ENCODE measurements at places on chromosomes 4 and X.
A peak's percentile ranks its signal among the peaks of the same experiment; 100 is the strongest.

DNA sequence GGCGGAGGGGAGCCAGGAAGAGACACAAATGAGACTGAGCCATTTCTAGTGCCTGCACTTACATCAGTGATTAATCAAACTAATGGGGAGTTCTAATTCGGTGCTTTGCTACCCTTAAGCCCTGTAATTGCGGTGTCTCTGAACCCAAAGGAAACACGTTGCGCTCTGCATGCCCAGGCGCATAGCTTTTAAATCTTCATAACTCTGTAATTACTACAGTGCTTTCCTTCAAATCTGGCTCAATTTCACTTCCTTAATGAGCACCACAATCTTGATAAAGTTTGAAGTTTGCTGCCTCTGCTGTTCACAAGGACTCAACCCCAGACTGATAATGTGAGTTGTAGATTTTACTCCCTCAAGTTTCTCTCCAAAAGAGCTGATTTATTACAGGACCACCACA is 5.7 kb upstream of the NHS start:
- no peaks in the 10 kb centered on the region for H3K27me3 ChIP-seq

DNA sequence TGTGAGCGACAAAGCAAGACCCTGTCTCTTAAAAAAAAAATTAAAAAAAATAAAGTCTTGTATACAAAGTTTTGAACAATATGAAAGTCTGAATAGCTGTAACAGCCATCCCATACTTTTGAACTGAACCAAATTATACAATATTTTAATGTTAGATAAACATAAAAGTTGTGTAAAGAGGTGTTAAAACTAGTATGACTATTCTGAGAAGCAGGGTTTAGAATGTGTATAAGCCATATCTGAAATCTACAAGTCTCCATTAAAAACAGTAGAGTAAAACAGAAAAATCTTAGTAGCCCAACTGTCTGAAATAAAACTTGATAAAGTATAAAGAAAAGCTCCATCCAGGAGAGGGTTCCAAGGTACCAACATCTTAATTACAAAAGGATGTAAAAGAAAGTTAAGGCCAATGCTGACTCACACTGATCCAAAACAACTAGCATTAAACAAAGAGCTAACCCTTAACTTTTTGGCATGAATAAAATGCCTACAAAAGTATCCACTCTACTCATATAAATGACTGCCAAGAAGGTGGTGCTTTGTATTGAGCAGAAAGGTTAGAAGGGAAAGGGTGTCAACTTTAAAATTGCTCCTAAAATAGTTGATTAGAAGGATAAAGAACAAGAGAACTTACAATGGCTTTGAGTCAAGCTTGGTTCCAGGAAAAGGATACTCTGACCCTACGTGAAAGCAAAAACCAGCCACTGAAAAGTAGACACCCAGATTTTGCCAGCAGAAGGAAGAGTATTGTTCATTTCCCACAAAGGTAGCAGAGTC is 18.5 kb downstream of the CNOT6L start:
- no peaks in the 10 kb centered on the region for H3K36me3 ChIP-seq
- no peak overlapping the region for H3K4me3 ChIP-seq
- H3K27me3 ChIP-seq, result no peaks in the 10 kb centered on the region
- H3K27ac ChIP-seq, result peak overlapping the region; percentile 45
- no peak for DNase-seq
- peaks cover 72% of the 10 kb centered on the region for H3K4me1 ChIP-seq

GRCh38 chrX:18664947-18665346 is 7.0 kb downstream of the RS1 start:
- no peaks in the 10 kb centered on the region for H3K36me3 ChIP-seq
- DNase-seq, result no peak
- H3K27ac ChIP-seq, result no peak overlapping the region
- H3K4me1 ChIP-seq, result no peaks in the 10 kb centered on the region
- H3K27me3 ChIP-seq, result no peaks in the 10 kb centered on the region

DNA sequence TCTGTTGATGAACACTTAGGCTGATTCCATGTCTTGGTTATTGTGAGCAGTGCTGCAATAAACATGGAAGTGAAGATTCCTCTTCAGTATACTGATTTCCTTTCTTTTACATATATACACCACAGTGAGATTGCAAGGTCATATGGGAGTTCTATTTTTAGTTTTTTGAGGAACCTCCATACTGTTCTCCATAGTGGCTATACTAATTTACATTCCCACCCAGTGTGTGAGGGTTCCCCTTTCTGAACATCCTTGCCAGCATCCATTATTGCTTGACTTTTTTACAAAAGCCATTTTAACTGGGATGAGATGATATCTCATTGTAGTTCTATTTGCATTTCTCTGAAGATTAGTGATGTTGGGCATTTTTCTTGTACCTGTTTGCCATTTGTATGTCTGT is 80.5 kb upstream of the GALNT7 start:
- H3K36me3 ChIP-seq, result no peaks in the 10 kb centered on the region
- no peak overlapping the region for H3K27ac ChIP-seq
- H3K4me1 ChIP-seq, result no peaks in the 10 kb centered on the region
- no peaks in the 10 kb centered on the region for H3K27me3 ChIP-seq
- DNase-seq, result no peak

- no peak overlapping the region for H3K4me3 ChIP-seq
- H3K36me3 ChIP-seq, result no peaks in the 10 kb centered on the region
- H3K4me1 ChIP-seq, result no peaks in the 10 kb centered on the region
- H3K27me3 ChIP-seq, result no peaks in the 10 kb centered on the region
- H3K27ac ChIP-seq, result no peak overlapping the region
Observed at GRCh38 chr4:28232376-28232775, 1371.7 kb downstream of the STIM2 start.

GRCh38 chr4:113682730-113683537 is 78.6 kb downstream of the CAMK2D start:
- no peaks in the 10 kb centered on the region for H3K27me3 ChIP-seq
- no peak overlapping the region for H3K27ac ChIP-seq
- peaks cover 26% of the 10 kb centered on the region for H3K4me1 ChIP-seq
- DNase-seq, result no peak

DNA sequence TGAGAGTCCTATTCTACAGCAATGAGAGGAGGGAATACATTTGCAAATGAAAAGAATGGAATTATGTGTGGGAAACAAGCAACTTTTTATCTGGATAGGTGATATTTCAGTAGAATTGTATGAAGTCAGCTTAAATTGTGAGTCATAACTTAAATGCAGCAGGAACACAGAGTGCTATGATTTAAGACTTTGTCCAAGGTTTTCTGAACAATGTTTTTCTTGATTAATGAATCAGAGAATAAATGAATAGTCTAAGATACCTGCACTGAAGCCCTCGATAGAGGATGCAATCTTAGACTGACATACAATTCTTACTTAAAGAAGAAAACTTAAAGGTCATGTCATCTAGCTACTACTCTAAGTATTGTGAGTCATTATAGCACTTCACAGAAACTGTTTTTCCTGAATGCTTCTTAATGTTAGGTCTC is 8.0 kb downstream of the ARHGEF38 start:
- DNase-seq, result no peak
- H3K27me3 ChIP-seq, result no peaks in the 10 kb centered on the region
- no peaks in the 10 kb centered on the region for H3K4me1 ChIP-seq
- H3K4me3 ChIP-seq, result no peak overlapping the region

- H3K36me3 ChIP-seq, result peaks cover 52% of the 10 kb centered on the region
- DNase-seq, result no peak
- no peak overlapping the region for H3K27ac ChIP-seq
- no peaks in the 10 kb centered on the region for H3K27me3 ChIP-seq
- no peak overlapping the region for H3K4me3 ChIP-seq
- H3K4me1 ChIP-seq, result no peaks in the 10 kb centered on the region
Observed at GRCh38 chr4:105386012-105386411, 87.8 kb downstream of the PPA2 start.

- H3K4me3 ChIP-seq, result no peak overlapping the region
- H3K27ac ChIP-seq, result no peak overlapping the region
- H3K27me3 ChIP-seq, result no peaks in the 10 kb centered on the region
- peaks cover 12% of the 10 kb centered on the region for H3K4me1 ChIP-seq
- DNase-seq, result no peak
- no peaks in the 10 kb centered on the region for H3K36me3 ChIP-seq
Observed at GRCh38 chrX:49070988-49071387, 2.8 kb downstream of the PRAF2 start.

- H3K4me3 ChIP-seq, result no peak overlapping the region
- H3K27me3 ChIP-seq, result no peaks in the 10 kb centered on the region
- no peak overlapping the region for H3K27ac ChIP-seq
- no peaks in the 10 kb centered on the region for H3K4me1 ChIP-seq
Observed at GRCh38 chr4:132992686-132993085, 156.4 kb upstream of the PCDH10 start.

- DNase-seq, result no peak
- H3K4me3 ChIP-seq, result no peak overlapping the region
- H3K36me3 ChIP-seq, result no peaks in the 10 kb centered on the region
- H3K27me3 ChIP-seq, result no peaks in the 10 kb centered on the region
- no peaks in the 10 kb centered on the region for H3K4me1 ChIP-seq
Observed at GRCh38 chrX:107831071-107831730, 5.5 kb downstream of the MID2 start.

DNA sequence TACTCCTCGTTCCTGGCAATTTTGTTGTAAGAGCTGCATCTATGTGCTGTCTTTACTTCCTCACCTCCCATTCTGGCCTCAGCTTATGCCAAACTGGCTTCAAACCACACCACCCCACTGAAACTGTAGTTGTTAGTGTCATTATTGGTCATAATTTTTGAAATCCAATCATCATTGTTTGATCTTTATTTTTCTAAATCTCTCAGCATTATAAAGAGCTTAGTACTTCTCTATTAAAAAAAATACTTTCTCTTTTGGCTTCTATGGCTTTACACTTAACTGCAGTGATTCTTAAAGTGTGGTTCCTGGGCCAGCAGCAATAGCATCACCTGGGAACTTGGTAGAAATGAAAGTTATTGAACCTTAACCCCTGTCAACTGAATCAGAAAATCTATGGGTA is 83.5 kb upstream of the GRPR start:
- H3K27ac ChIP-seq, result no peak overlapping the region
- no peaks in the 10 kb centered on the region for H3K4me1 ChIP-seq
- H3K27me3 ChIP-seq, result no peaks in the 10 kb centered on the region
- no peaks in the 10 kb centered on the region for H3K36me3 ChIP-seq

DNA sequence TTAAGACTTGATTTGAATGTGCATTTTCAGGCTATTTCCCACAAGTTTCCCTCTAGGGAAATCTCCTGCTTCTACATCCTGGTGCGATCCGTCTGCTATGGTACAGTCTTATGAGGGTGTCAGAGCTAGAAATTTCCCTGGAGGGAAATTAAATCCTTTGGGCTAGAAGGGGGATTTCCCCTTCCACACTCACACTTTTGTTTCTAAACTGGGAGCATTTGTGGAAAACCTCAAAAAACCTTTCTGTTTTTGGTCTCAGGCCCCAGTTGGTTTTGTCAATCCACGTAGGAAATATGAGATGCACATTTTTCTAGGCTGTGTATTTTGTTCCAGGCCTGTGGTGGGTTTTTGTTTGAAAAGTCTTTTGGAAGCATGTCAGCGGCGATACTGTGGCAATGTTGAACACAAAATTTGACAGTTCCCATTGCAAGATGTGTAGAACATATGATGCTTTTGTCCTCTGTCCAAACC is 17.8 kb downstream of the HMGB3 start:
- no peaks in the 10 kb centered on the region for H3K36me3 ChIP-seq
- no peaks in the 10 kb centered on the region for H3K4me1 ChIP-seq
- H3K27ac ChIP-seq, result no peak overlapping the region
- no peak for DNase-seq
- no peaks in the 10 kb centered on the region for H3K27me3 ChIP-seq

- DNase-seq, result no peak
- H3K27me3 ChIP-seq, result no peaks in the 10 kb centered on the region
- H3K27ac ChIP-seq, result peak overlapping the region; percentile 13
- H3K4me1 ChIP-seq, result peaks cover 5% of the 10 kb centered on the region
- H3K4me3 ChIP-seq, result no peak overlapping the region
Observed at GRCh38 chrX:39473812-39474211, 623.9 kb downstream of the BCOR start.

DNA sequence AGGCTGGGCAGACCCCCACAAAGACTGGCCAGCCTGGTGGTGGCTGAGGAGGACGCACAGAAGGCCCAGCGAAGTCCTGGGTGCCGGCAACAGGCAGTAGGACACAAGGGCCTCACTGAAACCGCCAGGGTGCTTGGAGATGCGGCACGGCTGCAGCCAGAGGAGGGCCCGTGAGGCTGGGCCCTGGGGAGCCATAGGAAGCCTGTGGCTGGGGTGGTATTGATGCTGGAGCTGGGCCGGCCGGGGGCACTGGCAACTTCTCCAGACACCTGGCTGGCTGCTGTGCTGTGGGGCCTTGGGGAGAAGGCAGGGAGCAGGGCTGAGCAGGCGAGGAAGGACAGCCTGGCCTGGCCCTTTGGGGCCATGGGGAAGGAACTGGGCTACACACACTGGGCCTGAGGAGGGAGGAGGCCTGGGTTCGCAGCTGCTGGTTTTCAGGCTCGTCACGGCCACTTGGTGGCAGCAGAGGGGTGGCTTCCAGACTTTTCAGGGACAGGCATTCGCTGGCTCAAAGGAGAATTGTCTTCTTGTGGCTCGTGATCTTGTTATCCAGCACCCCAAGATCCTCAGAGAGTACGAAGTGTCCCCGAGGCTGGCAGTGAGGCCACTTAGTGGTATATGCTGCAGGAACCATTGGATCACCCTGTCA is 37.2 kb downstream of the ATP2B3 start:
- H3K27ac ChIP-seq, result no peak overlapping the region
- no peaks in the 10 kb centered on the region for H3K4me1 ChIP-seq

- no peaks in the 10 kb centered on the region for H3K4me1 ChIP-seq
- no peaks in the 10 kb centered on the region for H3K27me3 ChIP-seq
- no peak overlapping the region for H3K4me3 ChIP-seq
- H3K36me3 ChIP-seq, result no peaks in the 10 kb centered on the region
- H3K27ac ChIP-seq, result no peak overlapping the region
Observed at GRCh38 chrX:11105080-11105479, 6.1 kb upstream of the HCCS start.

DNA sequence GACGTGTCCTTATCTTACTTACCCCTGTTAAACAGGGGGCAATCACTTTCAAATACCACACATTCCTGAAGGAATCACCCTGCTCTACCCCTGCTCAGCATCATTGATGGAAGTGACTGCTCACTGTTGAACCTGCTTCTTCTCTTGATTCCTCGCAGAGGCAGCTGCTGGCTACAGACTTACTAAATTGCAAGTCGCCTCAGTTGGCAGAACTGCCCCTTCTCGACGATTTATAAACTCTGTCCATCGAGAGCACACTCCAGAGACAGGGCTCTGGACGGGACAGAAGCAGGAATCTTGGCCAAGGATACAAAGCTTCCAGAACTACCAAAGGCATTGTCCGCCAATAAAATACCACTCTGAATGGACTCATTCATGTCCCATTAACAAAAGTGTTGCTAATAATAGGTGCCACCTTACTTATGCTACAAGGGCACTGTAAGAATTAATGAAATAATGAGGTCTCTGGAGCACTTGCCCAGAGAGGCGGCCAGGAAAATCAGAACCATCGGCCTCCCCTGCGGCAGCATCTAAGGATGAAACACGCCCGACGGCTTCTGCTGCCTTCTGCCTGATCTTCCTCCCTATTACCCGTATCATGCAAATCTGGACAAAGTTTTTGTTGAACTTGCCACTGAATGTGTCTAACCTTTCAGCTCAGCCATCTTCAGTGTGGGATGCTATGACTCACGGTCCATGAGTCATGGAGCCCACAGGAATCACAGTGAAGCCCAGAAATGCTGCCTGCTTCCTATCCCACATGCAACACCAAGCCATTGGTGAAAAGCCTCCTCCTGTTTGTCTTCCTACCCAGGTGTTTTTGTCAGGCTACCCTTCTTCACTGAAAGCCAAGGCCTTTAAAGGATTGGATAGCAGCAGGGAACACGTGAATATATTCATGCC is 164.9 kb downstream of the MAML3 start:
- peak overlapping the region; percentile 59 for H3K27ac ChIP-seq
- H3K4me3 ChIP-seq, result no peak overlapping the region
- peaks cover 14% of the 10 kb centered on the region for H3K4me1 ChIP-seq
- no peaks in the 10 kb centered on the region for H3K27me3 ChIP-seq
- DNase-seq, result no peak

Measured in esophagus squamous epithelium (tissue), 5 donors.